D721Med (cell line): ENCODE measurements at places on chromosomes 2 and 18.

- no peak for DNase-seq
Observed at GRCh38 chr2:222563106-222563718, 92.7 kb downstream of the FARSB start.

DNA sequence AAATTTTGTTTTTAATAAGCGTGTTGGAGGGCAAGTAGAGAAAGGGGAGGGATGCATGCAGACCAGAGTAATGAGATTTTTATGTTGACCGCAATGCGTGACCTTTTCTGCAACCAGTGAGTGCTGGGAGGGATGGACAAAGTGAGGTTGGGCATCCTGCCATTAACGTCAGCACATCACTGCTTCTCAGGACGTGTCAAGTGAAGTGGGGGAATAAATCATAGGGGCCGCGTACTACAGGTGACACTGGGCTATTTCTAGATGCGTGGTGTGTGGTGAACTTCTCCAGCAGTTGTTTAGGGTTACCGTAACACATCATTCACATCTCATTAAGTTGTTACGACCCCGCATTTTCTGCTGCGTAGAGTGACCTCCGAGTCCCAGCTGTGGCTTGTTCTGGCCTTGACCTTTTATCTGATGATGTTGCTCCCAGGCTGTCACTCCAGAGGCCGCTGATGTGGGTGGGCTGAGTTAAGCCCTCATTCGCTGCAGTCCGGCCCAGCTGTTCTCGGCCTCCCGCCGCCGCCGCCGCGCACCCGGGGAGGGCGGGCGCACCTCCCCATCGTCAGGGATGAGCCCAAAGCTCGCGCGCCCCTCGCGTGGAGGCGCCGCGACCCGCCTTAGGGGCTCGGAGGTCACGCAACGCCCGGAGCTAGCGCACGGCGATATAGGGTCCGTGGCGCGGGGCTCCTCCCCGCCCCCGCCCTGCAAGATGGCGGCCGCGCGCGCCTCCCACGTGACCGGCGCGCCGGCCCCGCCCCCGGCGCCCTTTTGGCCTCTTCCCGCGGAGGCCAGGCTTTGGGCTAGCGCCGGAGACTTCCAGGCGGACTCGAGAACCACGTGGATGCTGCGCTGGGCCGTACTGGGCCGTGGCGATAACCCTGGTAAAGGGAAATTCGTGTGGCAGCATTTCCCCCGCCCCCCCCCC, 3.5 kb downstream of the ZCCHC2 start:
- DNase-seq, result peak; percentile 99

DNA sequence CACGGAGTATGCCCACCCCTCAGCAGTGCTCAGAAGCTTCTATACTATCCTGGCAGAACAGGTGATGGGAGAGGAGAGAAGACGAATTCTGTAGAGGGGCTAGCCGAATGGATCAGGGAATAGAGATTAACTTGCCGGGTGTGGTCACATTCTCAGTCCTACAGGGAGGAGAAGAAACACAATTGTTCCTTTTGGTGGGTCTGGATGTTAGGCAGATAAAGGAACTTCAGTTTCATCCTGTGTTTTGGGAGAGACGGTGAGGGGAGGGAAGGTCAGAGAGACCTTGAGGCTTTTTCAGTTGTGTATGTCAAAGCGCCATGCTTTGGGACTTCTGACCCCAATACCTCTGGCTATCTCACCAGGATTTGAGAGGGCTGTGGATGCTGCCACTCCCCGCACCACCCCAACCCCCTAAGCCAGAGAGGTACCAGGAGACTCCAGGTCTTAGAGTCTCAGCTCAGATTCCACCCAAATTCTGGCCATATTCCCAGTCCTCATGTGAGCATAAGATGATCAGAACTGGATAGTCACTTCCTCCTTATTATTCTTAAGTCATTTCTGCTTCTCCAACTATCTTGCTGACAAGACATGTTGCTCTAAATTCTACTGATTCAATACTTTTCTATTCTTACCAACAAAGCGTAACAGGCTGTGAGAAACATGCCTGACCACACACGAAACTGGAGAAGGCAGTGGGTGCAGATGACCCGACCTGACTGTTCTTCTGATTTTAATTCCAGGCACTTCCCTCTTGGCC, 2.3 kb upstream of the TMEM37 start:
- DNase-seq, result no peak

- peak; percentile 66 for DNase-seq
Observed at GRCh38 chr18:811892-812375, at the start of gene YES1. Gene YES1, minus strand, starts transcription at chr18:812242. Its CDS starts 55,415 bp downstream, at chr18:756827.

DNA sequence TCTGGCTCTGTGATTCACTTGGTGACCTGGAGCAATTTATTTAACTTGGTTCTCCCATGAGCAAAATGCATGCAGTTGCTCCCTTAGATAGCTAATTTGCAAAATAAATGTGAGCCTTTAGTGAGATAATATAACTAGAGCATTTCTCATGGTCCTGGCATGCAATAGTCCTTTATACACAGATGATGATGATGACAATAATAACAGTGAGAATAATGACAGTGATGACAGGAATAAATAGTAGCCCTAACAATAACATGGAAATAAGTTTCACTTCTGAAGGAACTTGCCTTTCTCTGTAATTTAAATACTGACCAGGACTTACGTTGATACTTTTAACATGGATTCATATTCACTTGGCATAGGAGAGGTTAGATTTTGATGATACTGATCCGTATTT, 49.2 kb downstream of the LPIN1 start:
- DNase-seq, result no peak

DNA sequence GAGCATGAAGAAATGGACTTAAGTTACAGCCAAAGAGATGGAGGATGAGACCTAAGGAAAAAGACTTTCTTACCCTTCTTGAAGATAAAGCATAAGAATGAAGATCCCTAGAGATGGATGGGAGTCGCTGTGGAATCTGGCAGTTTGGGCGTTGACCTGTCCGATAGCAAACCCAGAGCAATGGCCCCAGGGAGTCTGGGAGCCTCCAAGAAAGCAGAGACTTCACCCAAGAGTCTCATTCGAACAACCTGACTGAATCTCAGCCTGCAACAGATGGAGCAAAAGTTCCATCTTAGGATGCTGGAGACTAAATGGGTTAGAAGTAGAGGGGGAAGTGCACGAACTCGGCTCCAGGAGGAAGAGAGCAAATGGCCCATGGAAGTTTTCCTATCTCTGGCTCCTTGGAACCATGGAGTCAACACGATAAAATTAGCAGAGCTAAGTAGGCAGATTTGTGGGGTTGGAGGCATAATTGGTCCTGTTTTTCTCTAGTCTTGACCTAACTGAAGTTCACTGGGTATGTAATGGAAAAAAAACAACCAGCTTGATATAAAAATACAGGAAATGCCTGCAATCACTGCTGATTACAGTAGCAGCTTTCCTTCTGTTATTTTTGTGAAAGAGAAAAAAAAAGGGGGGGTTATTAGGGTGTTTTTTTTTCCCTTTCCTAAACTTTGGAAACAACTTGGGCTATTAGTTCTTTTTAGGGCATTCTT, 178.4 kb upstream of the EPAS1 start:
- no peak for DNase-seq

- no peak for DNase-seq
Observed at GRCh38 chr18:9846162-9846925, 39.4 kb upstream of the TXNDC2 start.

GRCh38 chr2:139645617-139646016, 865.4 kb upstream of the NXPH2 start:
- DNase-seq, result no peak

DNA sequence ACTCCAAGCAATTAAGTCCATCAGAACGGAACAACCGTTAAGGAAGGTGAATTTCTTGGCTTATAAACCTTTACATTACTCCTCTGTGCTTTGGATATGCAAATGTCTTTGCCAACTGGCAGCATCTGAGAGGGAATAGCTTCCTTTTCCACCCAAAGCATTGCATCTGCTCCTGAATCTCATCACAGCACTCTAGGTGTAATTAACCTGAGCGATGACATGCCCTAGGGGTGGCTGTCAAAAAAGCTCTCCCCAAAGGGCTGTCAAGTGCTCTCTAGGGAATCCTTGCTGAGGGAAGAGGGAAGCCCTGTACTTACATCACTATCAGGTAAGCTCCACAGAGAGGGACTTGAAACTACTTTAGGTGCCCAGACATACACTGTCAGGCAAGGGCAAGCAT, 5.5 kb upstream of the SMARCAL1 start:
- no peak for DNase-seq

GRCh38 chr2:227025510-227025909, 138.5 kb downstream of the COL4A4 start:
- DNase-seq, result no peak

DNA sequence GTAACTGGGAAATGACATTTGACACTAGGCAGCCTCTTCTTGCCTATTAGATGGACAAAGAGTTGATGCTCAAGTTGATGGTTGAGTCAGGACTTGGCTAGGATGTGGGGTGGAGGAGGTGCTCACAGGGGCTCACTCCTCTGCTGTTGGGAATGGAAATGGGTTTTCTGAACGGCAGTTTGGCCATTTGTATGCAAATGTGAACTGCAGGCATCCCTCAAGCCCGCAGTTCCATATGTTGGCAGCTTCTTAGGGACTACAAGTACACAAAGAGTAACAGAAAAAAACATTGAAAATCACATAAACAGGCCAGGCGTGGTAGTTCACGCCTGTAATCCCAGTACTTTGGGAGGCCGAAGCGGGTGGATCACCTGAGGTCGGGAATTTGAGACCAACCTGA, 80.8 kb downstream of the INPP5D start:
- no peak for DNase-seq

DNA sequence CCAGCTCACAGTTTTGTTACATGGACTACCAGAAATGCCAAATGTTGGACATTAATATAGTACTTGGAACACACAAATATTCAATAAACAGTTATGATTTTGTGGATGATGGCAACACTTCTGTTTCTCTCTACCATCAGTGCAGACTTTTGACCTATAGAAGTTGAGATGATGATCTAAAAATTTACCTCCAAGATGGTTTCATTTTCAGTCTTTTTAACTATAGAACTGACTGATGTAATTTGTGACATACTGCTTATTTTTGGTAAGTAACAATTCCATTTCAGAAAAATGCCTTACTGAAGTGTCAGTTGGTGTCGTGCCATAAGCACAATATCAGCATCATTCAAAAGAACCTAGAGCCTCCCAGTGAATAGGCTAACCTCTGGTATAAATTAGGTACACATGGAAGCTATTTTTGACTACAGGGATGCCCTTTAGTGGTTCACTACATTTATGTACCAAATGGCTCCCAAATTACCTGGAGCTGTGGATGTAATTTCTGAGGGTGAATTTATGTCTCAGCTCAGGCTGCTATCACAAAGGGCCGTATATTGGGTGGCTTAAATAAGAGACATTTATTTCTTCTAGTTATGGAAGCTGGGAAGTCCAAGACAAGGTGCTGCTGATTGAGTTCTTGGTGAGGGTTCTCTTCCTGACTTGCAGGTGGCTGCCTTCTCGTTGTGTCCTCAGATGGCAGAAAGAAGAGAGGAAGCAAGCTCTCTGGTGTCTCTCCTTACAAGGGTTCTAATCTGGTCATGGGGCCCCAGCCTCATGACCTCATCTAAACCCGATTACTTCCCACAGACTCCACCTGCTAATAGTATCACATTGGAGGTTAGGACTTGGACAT, 66.5 kb downstream of the ALPK2 start:
- no peak for DNase-seq

GRCh38 chr2:27802547-27802946, 31.0 kb downstream of the MRPL33 start:
- no peak for DNase-seq

GRCh38 chr2:128139624-128140023, 48.6 kb downstream of the UGGT1 start:
- no peak for DNase-seq

DNA sequence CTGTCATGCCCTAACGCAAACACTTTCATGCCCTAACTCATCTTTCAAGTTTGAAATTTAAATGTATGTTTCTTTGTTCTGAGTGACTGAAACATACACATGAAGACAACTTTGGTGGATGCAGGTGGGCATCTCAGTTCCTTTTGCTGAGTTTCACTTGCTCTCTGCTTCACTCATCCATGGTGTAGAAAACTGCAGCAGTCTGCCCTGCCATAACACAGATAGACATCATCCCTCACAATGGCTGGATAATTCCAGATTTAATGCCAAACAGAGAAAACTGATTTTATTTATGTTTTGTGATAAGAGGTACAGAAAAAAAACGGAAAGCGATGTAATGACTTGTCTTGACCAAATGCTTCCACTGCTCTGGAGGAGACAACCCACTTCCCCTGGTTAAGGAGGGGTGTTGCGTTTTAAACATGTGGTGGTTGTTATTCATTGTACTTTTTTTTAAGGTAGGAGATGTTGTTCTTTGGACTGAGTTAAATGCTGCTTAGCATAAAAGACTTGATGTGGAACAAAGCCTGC, 70.4 kb downstream of the RHBDD1 start:
- DNase-seq, result no peak

GRCh38 chr2:113183264-113183663, 9.5 kb downstream of the PSD4 start:
- DNase-seq, result no peak

DNA sequence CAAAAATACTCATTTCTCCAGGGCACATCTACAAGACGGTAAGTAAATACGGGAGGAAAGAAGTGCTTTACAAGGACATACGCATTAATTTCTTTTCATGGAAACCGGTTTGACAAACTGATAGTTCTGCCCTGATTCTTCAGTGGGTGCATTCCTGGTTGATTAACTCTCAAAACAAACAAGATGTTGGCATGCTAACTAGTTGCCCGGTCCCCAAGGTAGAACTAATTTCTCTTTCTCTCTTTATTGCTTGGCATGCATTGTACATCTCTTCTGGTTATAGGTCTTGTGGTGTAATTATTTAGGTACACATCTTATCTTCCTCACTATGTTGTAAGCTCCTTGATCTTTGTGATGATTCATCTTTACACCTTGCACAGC, 46.9 kb upstream of the SPATS2L start:
- no peak for DNase-seq

- DNase-seq, result no peak
Observed at GRCh38 chr18:3114451-3114850, 101.5 kb upstream of the LPIN2 start.

DNA sequence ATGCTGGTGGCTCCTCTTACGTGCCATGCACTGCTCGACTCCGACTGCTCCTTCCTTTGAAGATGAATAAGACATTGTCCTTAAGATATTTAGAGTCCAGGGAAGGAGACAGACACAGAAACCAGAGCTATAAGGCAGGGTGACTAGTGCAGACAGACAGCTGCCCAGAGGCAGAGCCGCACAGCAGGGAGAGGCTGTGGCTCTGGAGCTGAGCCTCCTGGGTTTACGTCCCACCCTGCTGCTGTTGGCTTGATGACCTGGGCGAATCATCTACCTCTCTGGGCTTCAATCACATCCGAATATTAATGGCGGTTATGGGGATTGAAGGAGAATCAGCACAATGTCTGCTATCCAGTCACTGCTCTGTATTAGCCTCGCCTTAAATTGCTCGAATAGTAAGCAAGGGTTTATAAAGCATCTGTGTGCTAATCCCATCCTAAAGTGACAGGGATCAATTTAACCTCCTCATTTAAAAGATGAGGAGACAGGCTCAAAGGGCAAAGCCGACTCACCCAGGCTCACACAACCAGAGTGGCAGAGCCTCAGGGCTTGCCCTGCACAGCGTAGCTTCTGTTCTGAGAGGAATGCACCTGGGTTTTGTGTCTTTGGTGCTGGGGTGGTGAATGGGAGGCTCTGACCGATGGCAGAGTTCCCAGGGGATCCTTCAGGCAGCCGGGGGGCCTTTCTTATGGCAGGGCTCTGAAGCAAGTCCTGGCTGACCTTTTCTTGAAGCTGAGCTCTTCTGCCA, 284.1 kb downstream of the MYCN start:
- peak; percentile 79 for DNase-seq

- DNase-seq, result no peak
Observed at GRCh38 chr2:237567276-237568029, 1.1 kb downstream of the PRLH start.

- DNase-seq, result no peak
Observed at GRCh38 chr18:23105581-23106219, 29.6 kb upstream of the CABLES1 start.

- no peak for DNase-seq
Observed at GRCh38 chr2:225002656-225003045, 39.6 kb downstream of the DOCK10 start.
